Stomach (tissue), 19 donors: ENCODE measurements at places on chromosomes 13 and 19. TPM values are rescaled to one million over a fixed set of nuclear protein-coding genes. Genes with fewer than 3 reads are reported as not detected.

GRCh38 chr13:45417790-45418534 lies at the start of gene SLC25A30:
Gene SLC25A30, minus strand, starts transcription at chr13:45418373. Its CDS starts 6,948 bp downstream, at chr13:45411425.
- H3K27me3 ChIP-seq = no peaks in the 10 kb centered on the region
- H3K4me3 ChIP-seq = peak within 1 kb of the TSS; percentile 65

The KASH5 gene
- total RNA-seq = not detected

DNA sequence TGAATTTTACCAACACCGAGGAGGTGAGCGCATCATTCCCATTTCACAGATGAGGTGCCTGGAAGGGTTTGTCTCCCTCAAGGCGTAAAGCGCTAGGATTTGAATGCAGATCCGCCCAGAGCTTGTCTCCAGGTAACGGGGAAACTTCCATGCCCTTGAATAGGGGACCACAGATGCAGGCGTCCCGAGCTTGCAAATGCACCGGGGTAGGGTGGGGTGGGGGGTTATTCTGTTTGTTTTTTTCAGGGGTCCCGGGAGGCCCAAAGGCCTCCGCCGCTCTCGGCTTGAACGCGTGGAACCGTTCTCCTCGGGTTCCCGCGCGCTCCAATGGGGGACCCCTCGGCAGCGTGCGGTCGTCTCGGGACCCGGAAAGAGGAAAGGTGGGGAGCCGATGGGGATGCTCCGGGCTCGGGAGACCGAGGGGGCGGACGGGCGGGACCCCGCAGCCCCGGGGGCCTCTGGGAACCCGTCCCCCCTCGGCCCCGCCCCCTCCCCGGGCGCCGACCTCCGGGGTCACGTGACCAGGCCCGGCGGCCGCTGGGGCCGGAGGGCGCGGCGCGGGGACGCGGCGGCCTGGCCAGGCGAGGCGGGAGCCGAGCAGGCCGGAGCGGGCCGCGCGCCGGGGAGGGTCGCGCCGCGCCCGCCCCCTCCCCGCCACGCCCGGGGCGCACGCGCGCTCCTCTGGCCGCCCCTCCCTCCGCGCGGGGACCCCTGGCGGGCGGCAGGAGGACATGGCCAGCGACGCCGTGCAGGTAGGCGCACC lies at the start of gene PKN1:
TSS of gene PKN1 (plus strand) at position 516 of the 763 bp plus-strand sequence. CDS start at position 732, 216 bp downstream.
- peak within 1 kb of the TSS; percentile 90 for H3K27ac ChIP-seq
- peaks cover 4% of the 10 kb centered on the region for H3K36me3 ChIP-seq
- H3K4me1 ChIP-seq = peaks cover 50% of the 10 kb centered on the region
- peak within 1 kb of the TSS; percentile 81 for H3K4me3 ChIP-seq
- peak; percentile 88 for DNase-seq
- no peaks in the 10 kb centered on the region for H3K27me3 ChIP-seq

DNA sequence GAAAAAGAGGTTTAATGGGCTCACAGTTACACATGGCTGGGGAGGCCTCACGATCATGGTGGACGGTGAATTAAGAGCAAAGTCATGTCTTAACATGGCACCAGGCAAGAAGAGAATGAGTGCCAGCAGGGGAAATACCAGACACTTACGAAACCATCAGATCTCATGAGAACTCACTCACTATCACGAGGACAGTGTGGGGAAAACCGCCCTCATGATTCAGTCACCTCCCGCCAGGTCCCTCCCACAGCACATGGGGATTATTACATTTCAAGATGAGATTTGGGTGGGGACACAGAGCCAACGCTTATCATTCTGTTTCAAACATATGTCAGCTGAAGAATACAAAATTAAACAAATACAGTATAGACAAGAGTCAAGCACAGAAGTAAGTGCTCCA lies 165.1 kb downstream of the PCCA start:
- no peaks in the 10 kb centered on the region for H3K4me1 ChIP-seq
- no peak overlapping the region for H3K27ac ChIP-seq
- H3K36me3 ChIP-seq = no peaks in the 10 kb centered on the region
- no peak for DNase-seq
- H3K27me3 ChIP-seq = no peaks in the 10 kb centered on the region

The RNF225 gene
- not detected for total RNA-seq

GRCh38 chr13:35389535-35389934 lies 87.0 kb downstream of the MAB21L1 start:
- no peaks in the 10 kb centered on the region for H3K36me3 ChIP-seq
- H3K27ac ChIP-seq = no peak overlapping the region
- DNase-seq = no peak
- no peaks in the 10 kb centered on the region for H3K27me3 ChIP-seq

The MEIOSIN gene
- not detected for total RNA-seq

- peaks cover 11% of the 10 kb centered on the region for H3K4me1 ChIP-seq
- DNase-seq = peak; percentile 70
- peak overlapping the region; percentile 84 for H3K27ac ChIP-seq
- H3K27me3 ChIP-seq = no peaks in the 10 kb centered on the region
- no peak overlapping the region for H3K4me3 ChIP-seq
These were observed 118.8 kb downstream of the NUFIP1 start for GRCh38 chr13:44870456-44870929.

- no peaks in the 10 kb centered on the region for H3K4me1 ChIP-seq
- H3K4me3 ChIP-seq = no peak overlapping the region
- no peak for DNase-seq
- no peaks in the 10 kb centered on the region for H3K36me3 ChIP-seq
- H3K27ac ChIP-seq = no peak overlapping the region
These were observed 236.9 kb upstream of the SLC10A2 start for GRCh38 chr13:103303078-103303651.

The POGLUT2 gene
- 0.58 TPM for total RNA-seq

DNA sequence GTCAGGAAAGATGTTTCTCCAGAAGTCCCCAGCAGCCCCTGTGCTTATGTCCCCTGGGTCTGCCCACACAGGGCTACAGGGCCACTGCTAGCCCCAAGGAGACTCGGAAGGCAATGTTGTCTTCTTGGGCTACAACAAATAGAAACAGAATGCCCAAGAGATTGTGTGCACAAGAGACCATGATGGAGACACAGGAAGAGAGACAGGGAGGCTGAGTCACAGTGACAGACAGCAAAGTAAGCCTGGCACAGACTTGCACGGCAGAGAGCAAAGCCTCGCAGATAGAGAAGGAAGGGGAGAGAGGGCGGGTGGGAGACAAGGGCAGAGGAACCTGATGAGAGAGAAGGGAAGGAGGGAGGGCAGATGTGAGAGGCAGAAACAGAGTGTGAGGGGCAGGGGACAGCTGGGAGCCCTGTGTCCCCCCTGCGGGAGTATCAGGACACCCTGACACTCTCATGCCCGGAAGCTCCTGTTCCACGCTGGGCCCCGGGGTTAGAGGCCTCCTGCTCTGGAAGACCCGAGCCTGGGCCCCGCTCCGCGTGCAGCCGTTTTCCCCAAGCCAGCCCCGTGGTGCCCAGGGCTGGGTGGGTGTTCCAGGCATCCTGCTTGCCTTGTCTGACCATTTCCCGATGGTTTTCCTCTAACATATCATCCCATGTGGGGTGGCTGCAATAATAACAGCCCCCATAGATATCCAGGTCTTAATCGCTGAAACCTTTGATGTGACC lies 2.7 kb upstream of the PLA2G4C start:
- no peaks in the 10 kb centered on the region for H3K27me3 ChIP-seq
- no peak for DNase-seq
- no peak overlapping the region for H3K4me3 ChIP-seq
- no peaks in the 10 kb centered on the region for H3K4me1 ChIP-seq
- no peaks in the 10 kb centered on the region for H3K36me3 ChIP-seq
- H3K27ac ChIP-seq = no peak overlapping the region

The ZNF546 gene
- total RNA-seq = 4.1 TPM

The TRAPPC2B gene
- 11.2 TPM for total RNA-seq

DNA sequence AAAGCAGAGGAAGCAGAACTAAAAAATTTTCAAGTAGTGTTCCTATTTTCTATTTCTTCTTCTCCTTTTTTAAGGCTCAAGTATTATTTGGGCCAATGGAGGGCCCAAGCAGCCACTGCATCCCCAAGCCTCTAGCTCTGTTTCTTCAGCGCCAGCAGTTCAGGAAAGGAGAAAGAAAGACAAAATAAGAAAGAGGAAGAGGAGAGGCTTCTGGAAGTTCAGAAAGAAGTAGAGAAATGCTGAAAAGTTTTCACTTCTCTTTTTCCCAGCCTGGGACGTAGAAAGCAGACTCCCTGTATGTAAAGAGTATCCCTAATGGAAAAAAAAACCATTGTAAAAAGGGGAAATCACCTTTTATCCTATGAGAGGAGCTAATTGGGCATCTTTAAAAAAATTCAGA lies 165.5 kb upstream of the KLF12 start:
- H3K4me3 ChIP-seq = no peak overlapping the region
- no peaks in the 10 kb centered on the region for H3K4me1 ChIP-seq
- DNase-seq = no peak
- no peaks in the 10 kb centered on the region for H3K27me3 ChIP-seq
- H3K27ac ChIP-seq = no peak overlapping the region
- no peaks in the 10 kb centered on the region for H3K36me3 ChIP-seq

DNA sequence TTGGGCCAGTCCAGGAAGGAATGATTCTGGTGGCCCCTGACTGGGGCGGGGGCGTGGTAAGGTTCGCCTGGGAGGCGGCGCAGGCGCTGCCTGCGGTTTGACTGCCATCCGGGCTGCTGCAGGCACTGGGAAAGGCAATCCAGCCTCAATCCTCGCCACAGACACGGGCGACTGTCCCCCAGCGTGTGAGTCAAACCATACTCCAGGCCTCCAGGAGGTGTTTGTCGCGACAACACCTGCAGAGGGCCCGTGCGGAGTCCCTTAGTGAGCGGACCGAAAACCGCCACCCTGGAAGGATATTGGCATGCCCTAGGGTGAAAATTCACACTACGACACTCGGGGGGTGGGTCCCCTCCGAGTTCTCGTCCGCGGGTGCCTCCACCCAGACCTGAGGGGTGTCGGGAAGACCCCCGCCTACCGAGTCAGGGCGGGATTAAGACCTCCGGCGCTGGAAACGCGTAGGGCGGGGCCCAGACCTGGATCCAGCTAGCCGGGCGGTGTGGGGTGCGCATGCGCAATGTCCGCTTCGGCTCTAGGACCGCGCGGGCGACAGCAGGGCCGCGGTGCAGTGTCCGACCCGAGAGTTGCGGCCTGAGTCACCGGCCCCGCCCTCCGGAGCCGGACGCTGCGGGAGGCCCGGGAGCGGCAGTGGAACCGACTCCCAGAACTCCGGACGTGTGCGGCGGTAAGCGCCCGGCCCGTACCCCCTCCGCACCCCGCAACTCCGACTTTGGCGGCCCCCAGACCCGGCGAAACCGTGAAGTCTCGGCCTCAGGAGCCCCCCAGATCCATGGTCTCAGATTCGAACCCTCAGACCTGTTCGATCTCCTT lies at the start of gene CAPNS1:
TSS of gene CAPNS1 (plus strand) at position 594 of the 831 bp plus-strand sequence. CDS start 946 bp downstream, outside the sequence.
- peak within 1 kb of the TSS; percentile 98 for H3K27ac ChIP-seq
- peaks cover 16% of the 10 kb centered on the region for H3K4me1 ChIP-seq
- peak; percentile 98 for DNase-seq
- H3K27me3 ChIP-seq = no peaks in the 10 kb centered on the region
- H3K4me3 ChIP-seq = peak within 1 kb of the TSS; percentile 64

DNA sequence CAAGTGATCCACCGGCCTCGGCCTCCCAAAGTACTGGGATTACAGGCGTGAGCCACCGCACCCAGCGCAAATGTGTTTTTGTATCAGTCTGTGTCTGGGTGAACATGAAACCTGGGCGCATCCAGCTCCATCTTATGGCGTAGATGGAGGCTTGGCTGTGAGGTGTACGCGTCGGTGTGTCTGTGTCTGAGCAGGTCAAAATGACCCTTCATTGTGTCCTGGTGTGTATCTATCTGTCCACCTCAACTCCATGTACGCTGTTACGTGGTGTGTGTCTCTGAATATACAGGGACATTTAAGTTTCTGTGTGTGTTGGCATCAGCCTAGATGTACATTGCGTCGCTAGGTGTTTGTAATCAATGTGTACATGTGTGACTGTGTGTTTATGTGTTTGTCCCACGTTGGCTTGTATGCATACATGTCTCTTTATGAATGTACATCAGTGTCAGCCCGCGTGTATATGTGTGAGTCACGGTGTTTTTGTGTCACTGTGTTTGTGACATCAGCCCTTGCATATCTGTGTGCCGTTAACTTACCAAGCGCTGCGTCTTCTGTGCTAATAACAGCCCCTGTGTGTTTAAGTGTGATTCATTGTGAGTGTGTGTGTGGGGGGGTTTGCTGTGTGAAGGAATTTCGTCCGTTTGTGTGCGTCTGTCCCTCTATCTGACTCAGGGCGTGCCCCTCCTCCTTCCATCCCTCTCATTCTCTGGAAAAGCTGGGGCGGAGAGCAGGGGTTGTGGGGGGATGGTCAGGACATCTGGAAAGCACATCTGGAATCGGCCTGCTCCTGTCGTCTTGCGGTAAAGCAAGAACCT lies 6.4 kb downstream of the AXL start:
- H3K36me3 ChIP-seq = peaks cover 9% of the 10 kb centered on the region
- DNase-seq = peak; percentile 88
- peaks cover 27% of the 10 kb centered on the region for H3K4me1 ChIP-seq
- H3K27ac ChIP-seq = peak overlapping the region; percentile 77

The LILRA1 gene
- total RNA-seq = not detected

The CYP4F8 gene
- not detected for total RNA-seq

- peaks cover 16% of the 10 kb centered on the region for H3K4me1 ChIP-seq
- DNase-seq = no peak
- H3K4me3 ChIP-seq = peak overlapping the region; percentile 43
- no peaks in the 10 kb centered on the region for H3K27me3 ChIP-seq
These were observed 53.9 kb downstream of the OR10H4 start for GRCh38 chr19:16002406-16003384.

The FUT6 gene
- not detected for total RNA-seq

The ZNF728 gene
- 0.18 TPM for total RNA-seq

DNA sequence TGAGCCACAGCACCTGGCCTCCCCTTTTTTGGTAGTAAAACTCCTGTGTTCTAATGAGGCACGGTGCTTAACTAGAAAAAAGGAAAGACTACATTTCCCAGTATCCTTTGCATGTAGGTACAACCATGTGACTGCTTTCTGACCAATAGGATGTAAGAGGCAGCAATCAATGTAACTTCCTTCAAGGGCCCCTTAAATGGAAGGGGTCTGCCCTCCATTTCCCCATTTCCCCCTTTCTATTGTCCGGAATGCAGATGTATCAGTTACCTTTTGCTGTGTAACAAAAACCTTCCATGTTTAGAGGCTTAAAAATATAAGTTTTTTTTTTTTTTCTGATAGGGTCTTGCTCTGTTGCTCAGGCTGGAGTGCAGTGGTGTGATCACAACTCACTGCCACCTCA lies 2.2 kb downstream of the GPR32 start:
- DNase-seq = no peak
- H3K36me3 ChIP-seq = no peaks in the 10 kb centered on the region
- peaks cover 91% of the 10 kb centered on the region for H3K27me3 ChIP-seq
- H3K27ac ChIP-seq = no peak overlapping the region
- H3K4me1 ChIP-seq = no peaks in the 10 kb centered on the region

DNA sequence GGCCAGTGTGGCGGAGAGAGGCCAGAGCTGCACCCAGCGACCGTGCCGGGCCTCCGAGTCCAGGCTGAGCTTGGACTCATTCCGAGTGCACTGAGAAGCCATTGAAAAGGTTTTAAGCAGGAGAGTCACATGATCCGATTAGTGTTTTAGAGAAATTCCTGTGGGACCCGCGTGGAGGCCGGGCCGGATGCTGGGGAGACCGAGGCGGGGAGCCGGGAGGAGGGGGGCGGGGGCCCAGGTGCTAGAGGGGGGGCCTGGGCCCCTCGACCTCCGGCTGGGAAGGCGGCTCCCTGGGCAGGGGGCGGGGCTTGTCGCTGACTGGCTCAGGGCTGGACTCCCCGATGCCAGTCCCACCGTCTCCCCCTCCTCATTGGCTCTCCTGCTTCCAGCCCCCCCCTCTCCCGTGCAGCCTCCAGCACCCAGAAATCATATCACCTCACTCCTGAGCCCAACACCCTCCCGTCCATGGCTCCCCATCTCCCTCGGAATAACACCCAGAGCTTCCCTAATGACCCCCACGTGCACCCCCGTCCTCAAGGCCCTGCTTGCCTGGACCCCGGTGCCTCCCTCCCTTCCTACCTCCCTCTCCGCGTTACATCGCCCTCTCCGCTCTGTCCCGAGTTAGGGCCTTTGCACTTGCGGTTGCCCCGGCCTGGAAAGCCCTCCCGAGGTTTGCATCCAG lies 5.2 kb upstream of the ZNF579 start:
- H3K27me3 ChIP-seq = no peaks in the 10 kb centered on the region
- peaks cover 48% of the 10 kb centered on the region for H3K4me1 ChIP-seq
- no peaks in the 10 kb centered on the region for H3K36me3 ChIP-seq
- peak overlapping the region; percentile 42 for H3K27ac ChIP-seq
- peak; percentile 95 for DNase-seq
